CD4-positive, alpha-beta T cell treated with Interleukin-6 at 100 ng/mL for 8 hours (primary cell): ENCODE measurements at places on chromosomes 12 and 14.
A peak's percentile ranks its signal among the peaks of the same experiment; 100 is the strongest.

DNA sequence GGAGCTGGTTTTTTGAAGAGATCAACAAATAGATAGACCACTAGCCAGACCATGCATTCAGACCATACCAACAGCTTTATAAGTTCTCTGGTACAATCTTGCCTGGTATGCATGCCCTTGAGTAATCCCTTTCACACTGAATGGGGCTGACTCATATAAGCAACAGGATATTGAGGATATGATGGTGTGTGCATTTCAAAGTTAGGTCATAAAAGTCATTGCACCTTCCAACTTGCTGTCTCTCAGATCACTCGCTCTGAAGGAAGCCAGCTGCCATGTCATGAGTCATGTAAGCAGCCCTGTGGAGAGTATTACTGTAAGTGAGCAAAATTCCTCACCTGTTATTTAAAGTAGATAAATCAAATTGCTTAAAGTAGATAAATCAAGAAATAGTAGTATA is 45.0 kb upstream of the OR6J1 start:
- DNase-seq = no peak

DNA sequence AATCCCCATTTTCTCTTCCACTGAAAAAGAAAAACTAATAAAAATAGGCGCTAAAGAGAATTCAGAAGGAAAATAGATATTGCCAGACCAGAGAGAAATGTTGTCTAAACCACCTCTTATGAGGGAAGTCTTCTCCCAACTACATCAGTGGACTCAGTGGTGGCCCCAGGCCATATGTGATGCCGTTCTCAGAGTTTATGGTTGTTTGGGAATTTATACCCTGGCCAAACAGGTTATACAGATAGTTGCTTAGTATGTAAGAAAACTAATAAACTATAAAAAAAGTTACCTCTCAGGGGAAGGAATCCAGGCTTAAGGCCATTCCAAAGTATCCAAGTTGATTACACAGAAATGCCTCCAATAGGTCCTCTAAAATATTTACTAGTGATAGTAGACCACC is 103.4 kb upstream of the RBM19 start:
- no peak for DNase-seq

GRCh38 chr12:101013993-101014392 is 196.0 kb downstream of the SLC5A8 start:
- no peak for DNase-seq

- no peak for DNase-seq
Measured at GRCh38 chr14:73180385-73180805, 44.1 kb downstream of the PSEN1 start.

GRCh38 chr14:86153480-86153879 is 623.5 kb downstream of the FLRT2 start:
- DNase-seq = no peak

DNA sequence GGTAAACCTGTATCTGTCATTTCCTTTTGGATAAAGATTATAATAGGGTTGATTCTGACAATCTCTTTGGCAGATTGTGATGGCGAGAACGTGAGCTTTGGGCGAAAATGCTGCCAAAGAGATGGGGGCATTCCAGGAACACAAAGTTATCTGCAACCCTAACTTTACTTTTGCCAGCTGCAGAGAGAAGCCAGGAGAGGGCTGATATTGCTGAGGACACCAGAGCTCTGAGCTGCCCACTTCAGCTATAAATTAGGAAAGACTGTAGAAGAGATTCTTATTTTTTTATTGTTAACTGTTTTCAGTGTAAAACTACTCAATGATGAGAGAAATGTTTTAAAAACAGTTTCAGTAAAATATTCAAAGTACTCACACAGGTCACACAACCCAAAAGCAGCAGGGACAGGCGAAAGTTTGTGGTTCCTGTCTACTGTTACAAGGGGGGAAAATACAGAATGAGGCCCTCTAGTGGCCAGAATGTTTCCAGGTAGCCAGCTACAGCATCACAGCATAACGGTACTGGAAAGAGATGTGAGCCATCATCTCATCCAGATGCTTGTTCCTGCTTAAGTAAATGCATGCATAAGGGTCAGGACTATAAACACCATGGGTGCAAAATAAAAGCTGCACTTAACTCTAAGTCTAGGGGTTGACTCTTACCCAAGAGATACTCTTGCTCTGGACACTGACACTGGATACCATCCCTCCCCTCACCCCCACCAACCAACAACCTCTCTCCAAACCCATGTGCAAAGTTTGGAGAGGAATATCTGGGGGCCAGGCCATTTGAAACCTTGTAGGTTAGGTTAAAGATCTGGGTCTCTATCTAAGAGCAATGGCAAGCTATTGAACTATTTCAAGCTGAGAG is 498.4 kb downstream of the RMST start:
- no peak for DNase-seq

DNA sequence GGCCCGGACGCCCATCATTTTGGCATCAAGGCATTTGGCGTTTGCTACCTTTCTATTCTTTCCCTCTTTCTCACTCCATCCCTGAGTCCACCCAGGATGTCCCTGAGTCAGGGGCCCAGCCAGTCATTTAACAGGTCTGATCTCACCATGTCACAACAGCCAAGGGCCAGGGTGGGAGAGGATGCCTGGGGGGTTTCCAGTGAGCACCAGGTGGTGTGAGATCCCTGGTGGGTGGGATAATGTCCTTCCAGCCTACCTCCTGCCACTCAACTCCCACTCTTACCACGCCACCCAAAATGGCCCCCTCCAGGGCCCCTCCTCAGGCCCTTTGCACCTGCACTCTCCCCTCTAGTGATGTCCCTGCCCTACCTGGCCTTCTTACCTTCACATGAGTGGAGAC is 310.8 kb downstream of the BCL11B start:
- DNase-seq = no peak

DNA sequence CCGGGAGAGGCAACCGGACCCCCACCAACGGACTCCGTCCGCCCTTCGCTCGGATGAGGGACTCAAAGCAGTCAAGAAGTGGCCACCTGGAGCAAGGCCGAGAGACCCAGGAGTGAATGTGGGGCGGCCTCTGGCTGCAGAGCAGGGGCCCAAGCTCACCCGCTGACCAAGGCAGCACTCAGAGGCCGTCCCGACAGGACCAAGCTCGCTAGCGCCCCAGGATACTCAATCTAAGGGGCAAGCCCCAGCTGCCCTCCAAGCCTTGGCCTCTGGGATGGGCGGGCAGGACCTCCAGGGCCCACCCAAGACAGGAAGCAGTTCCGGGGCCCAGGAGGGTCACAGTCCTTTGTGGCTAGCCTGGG is 936 bp downstream of the AKT1 start:
- no peak for DNase-seq

DNA sequence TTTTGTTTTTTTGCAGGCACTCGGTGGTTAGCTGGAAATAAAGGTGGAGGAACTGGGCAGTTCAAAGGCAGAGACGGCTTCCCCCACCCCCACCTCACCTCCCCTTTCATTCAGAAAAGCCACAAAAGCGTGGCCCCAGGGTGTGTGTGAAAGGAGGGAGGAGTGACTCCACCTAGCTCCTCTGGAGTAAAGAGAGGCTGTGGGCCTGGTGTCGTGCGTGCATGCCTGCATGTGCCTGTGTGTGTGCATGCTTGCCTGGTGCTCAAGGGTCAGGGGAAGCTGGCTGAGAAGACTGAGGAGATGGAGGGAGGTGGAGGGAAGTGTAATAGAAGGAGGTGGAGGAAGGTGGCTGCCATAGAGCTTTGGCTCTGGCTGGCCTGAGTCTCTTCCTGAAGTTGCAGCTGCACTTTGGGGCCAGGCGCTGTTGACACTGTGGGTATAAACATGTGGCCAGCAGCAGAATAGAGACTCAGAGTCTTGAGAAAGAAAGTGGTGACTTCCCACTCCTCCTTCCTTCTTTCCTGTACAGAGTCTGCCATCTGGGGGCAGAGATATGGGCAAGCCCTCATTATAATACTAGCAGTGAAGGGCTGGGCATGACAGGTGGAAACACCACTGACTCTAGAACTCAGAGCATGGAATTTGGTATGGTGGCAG is 36.9 kb upstream of the SINHCAF start:
- DNase-seq = no peak

DNA sequence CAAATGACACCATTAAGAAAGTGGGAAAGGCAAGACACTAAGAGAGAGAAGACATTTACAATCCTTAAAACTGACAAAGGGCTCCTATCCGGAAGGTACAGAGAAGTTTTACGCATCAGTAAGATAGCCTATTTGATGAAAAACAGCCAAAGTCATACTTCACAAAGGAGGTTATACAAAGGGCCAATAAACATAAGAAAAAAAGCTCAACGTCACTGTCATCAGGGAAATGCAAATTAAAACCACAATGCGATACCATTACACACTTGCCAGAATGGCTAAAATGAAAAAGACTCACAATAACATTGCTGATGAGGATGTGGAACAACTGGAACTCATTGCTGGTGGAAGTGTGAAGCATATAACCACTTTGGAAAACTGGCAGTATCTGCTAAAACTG is 168.6 kb upstream of the FAR2 start:
- no peak for DNase-seq

DNA sequence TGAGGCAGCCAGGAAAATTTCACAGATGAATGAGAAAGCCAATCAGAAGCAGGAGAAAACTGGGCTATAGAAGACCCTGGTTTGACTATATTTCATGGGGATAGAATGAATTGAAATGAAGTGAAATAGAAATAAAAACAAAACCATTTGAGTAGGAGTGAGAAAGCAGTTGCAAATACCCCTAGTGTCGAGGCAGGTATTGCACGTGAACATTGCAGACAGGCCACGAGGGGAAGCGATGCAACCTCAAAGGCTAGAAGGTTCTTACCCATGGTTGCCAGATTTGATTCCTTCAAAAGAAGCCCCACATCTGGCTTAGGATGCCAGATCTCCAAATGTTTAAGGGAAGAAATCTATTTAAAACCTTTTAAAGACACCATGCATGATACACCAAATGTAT is 648.9 kb downstream of the VRK1 start:
- no peak for DNase-seq

GRCh38 chr12:19764408-19764807 is 325.1 kb downstream of the AEBP2 start:
- no peak for DNase-seq

DNA sequence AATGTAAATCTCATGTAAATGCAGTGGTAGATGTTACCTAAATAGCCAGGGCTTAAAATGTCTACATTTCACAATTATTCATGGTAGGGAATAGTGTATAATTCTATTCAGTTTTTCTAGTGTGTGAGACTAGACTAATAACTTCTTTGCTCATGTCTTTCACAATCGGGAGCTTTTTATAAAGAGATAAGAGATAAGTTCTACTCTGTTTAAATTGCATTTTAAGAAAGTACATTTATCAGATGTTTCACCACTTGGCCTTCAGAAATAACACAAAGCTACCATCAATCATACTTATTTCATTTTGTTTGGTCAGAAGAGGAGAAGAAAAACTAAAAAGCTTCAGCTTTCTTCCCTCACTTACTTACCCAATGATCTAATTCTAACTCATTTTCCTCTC is 725.5 kb upstream of the FLRT2 start:
- no peak for DNase-seq

DNA sequence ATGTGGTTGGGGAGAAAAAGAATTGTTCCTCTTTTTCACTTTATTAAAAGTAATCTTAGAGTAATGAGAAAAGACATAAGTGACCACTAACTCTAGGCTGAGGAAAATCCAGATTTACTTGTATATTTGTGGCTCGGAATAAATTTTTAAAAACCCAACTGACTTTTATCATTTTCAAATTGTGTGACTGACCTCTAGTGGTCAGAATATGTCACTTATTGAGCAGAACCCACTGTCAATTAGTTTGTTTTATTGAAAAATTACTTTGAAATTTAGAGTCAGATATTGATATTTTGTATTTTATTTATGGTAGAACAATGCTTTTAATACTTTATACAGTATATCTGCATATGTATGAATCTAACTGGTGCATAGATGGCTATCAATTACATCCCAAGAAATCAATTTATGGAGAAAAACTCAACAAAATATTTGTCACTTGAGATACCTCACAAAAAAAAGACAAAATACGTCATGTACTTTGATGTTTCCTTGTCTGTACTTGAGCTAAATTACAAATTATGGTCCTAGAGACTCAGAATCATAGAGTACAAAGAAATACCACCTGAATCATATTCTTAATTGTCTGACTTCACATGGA is 229.4 kb downstream of the CNTN1 start:
- no peak for DNase-seq

DNA sequence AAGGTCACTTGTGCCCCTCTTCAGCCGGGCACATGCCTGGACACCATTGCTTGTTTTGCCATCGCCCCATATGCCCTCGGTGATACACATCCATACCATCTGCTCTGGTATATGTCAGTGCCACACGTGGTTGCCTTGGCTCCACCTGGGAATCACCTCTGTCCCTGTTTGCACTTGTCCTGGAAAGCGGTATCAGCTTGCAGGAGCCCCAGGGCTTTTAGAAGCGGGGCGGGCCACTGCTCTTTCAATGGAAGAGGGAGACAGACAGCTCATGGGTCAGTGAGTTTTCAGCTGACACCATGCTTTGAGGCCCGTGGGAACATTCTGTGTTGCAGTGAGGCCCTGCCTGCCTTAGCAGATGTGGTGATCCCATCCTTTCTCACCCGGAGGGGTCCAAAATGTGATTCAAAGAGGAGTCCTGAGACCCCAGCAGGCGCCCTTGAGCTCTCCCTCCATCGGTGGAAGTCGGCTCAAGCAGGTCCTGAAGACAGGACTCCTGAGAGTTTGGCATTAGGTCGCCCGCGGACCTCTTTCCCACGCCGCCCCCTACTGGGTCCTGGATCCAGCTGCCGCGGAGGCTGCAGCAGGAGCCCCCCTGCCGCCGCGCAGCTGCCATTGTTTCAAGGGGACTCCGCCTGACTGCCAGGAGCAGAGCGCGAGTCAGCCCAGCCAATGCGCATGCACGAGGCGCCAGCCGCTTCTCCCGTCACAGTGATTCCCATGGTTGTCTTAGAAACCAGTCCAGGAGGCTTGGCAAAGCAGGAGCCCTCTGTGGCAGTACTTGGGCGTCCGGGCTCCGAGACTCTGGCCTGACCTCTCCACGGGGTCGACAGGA is 773.2 kb upstream of the ALG10B start:
- no peak for DNase-seq

- no peak for DNase-seq
Measured at GRCh38 chr14:62064751-62065323, 302.6 kb downstream of the SNAPC1 start.

DNA sequence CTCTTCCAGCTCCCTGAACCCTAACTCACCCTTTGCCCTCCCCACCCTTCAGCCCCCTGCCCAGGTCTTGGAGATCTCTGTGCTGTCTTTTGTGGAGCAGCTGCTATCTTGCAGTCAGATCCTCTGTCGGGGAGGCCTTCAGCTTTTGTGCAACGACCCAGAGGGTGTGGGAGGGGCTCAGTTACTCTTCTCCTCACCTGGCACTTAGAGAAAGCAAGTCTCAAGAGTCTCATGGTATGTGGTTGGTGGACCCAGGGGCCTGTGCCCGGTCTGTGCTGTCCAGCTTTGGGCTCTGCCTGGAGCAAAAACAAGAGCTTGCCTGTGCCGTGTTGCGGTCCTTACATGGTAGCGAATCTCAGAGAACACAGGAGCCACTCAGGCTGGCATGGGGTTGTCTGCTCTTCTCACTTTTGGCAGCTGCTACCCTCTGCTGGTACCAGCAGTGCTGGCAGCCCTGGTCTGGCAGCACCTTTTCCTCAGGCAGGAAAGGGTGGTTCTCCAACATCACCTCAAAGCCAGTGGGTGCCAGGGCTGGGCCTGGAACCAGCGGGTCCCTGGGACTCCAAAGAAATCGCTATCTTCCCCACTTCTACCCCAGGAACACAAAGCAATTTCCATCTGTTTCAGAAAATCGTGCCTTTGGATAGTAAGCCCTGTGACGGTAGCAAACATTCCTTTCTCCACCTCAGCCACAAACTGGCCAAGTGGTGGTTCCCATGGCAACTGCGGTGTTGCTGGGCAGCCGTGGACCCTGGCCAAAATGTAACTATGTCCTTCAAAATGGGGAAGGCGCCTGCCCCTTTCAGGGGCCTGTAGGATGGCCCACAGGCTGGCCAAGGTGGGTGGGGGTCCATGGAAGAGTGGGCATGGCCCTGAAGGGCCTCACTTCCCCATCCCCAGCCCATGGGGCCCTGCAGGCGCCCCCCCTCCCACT is 90.0 kb downstream of the RIN3 start:
- DNase-seq = peak; percentile 79
